Inflammatory macrophage treated with lipopolysaccharide for 4 hours (primary cell): ENCODE measurements at places on chromosomes 16 and 17.

DNA sequence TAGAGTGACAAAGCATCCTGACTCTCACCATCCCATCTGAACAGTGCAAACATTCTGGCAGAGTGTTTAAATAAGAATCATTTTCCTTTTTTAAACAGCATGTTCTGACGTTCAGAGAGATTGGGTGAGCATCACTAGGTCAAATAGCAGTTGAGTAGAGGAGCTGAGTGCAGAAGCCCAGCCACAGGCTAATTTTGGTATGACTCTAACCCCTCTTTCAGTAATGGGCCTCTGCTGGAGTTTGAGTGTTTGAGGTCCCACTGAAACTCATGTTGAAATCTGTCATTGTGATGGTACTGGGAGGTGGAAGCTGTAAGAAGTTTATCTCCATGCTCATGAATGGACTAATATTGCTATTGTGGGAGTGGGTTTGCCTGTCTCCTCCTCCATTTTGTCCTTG lies 194.4 kb downstream of the SALL1 start:
- no peak for DNase-seq

DNA sequence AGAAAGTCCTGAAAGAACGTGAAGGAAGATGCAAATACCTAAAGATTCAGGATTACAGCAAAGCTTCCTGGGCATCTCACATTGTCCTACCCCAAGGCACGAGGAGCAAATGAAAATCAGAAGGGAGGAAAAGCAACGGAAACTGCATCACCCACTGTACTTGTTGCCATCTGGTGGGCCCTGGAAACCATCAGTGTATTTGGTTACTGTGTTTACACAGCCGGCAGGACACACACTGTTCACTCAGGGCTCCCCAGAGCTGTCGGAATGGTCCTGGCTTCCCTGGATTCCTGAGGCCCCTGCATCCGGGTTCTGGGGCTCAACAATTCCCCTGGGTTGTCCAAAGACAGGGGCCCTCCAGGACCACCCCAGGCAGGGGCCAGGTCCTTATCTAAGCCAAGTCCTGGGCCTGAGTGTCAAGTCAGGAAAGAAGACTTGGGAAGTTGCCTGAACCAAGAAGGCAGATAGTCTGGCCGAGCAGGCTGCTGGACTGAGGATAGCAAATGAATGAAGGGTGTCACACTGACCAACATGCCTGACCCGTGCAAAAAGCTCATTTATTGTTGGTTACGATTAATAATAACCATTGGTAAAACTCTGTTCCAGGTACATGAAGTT lies 52.8 kb downstream of the SOX9 start:
- DNase-seq: no peak

- DNase-seq: no peak
These were observed 45.8 kb upstream of the GSE1 start for GRCh38 chr16:85567101-85567866.

- DNase-seq: no peak
These were observed 282.9 kb upstream of the N4BP1 start for GRCh38 chr16:48892893-48893292.
